Fibroblast of lung (primary cell): ENCODE measurements at places on chromosomes 7 and 10. TPM values are rescaled to one million over a fixed set of nuclear protein-coding genes. Genes with fewer than 3 reads are reported as not detected.

DNA sequence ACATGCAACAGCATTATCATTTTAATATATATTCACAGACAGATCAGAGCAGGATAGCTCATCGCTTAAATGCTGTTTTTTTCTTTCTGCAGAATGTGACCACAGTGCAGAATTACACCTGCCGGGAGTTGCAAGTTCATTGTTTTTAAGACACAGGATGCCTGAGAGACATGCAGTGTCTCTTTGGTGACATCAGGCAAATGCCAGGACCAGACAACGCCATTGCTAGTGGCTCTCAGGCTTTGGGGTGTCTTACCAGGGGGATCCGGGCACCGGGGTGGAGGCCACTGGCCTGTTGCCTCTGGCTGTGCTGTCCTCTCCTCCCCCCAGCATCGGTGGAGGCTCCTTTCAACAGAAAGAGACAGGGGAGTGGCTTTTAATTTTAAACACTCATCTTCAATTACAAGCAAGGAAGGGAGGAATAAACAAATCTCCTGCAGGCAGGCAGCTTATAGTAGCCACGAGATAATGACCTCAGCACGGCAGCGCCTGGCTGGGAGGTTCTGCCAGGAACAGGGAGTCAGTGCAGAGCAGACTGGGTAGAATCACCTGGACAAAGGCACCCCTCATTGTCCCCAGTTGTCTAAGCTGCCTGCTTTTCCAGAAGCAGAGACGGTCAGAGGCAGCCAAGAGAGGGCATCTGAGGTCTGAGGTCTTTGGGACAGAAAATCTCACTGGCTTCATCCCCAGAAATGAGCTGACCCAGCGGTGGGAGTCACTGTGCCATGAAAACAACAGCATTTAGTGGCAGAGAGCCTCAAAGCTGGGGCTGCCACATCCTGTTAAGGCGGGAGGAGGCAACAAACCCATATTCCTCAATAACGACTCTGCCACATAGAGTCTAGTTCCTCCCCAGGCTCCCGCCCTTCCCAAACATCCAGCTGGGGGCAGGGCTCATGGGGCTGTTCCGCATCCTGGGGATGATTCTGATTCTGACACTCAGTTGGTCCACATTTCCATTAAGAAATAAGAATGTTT, 148.4 kb downstream of the TCERG1L start:
- no peak for DNase-seq

DNA sequence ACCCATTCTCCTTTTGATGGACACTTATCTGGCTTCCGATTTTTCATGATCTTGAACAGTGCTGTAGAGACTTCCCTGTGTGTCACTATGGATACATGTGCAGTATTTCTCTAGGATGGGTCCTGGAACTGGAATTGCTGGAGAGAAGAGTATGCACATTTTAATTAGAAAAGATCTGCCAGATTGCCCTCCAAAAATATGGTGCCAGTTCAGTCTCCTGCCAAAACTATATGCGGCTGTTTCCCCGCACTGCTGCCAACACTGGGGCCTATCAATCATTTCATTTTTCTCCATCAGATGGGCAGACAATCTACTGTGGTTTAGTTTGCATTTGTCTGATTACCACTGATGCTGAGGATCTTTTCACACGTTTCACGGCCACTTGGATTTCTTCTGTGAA, 105.0 kb downstream of the SH2D4B start:
- DNase-seq = no peak

GRCh38 chr7:18206331-18206730, 178.7 kb upstream of the PRPS1L1 start:
- no peak for DNase-seq

DNA sequence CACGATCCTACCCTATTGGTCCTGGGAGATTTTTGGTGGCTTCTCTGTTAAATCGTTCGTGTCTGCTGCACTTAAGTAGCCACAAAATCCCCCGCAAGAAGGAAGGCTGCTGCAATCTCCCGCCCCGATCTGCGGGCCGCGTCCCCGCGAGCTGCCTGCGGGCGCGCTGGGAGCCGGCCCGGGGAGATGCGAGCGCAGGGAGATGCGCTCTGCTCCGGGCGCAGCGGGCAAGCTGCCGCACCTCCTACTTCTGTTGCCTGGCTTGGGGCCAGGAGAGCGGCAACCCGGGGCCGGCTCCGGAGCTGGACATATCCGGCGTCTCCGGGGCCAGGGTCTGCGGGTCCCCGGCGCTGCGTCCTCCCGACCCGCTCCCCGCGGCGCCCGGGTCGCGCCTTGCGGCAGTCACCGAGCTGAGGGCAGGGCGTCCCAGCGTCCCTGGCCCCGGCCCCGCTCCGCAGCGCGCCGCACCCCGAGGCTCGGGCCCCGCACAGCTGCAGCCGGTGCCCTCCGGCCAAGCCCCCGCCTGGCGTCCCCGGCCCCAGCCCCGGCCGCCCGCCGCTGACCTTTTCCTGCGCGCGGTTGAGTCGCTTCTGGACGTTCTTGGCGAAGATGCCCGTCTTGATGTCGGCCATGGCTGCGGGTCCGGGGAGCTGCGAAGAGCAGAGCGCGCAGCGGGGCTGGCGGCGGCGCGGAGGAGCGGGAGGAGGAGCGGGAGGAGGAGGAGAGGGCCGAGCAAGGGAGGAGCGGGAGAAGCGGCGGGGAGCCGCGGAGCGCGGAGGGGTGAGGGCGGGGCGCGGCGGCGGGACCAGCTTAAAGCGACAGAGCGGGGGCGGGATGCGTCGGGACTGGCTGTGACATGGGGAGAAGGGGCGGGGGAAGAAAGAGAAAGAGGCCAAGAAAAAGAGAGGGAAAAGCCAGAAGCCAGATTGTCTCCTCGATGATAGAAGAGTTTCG, at the start of gene AMPH:
TSS of gene AMPH (minus strand) at position 654 of the 954 bp plus-strand sequence. CDS start at position 632, 22 bp downstream.
- DNase-seq = peak; percentile 53

GRCh38 chr10:120262857-120263547, 194.0 kb upstream of the PLPP4 start:
- DNase-seq = no peak

DNA sequence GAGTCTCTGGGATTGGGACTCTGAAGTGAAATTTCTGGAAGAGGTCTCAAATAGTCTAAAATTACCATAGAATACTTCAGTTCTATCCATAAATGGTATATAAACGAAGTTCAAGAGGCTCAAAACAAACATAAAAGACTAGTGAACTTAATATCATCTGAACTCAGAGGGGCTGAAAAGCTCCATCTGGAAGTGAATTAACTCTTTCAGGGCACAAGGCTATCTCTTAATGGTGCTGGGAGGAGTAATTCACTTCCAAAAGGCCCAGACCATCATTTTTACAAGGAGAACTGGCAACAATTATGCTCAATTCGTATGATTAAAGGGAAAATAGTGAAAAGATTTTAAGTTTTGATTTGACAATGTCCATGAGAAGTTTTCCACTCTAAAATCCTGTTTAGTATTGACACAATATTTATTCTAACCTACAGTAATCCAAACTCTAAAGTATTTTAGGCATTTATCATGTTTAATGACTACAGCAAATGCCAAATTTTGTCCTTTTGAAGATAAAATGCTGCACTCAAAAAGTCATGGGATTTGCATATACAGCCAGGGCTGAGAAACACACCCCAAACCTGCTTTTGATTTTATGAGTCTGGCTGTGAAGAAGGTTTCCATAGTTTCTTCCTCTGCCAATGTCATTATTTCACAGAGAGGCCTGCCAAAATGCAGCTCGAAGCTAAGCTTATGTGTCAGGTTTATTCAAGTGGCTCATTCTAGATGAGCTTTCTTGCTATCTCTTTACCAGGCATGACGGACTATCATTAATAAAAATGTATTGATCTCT, 143.9 kb downstream of the HIBADH start:
- no peak for DNase-seq

DNA sequence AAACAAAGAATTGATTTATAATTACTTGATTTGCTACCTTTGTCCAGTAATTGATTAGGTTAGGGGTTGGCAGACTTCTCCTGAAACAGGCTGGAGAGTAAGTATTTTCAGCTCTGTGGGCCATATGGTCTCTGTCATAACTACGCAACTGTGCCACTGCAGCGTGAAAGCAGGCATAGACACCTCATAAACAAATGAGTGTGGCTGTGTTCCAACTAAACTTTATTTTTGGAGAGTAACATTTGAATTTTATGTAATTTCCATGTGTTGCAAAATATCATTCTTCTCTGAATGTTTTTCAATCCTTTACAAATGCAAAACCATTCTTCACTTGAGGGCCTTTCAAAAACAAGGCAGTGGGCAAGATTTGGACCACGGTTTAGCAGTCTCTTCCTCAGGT, 76.9 kb downstream of the GALNT17 start:
- DNase-seq = no peak

DNA sequence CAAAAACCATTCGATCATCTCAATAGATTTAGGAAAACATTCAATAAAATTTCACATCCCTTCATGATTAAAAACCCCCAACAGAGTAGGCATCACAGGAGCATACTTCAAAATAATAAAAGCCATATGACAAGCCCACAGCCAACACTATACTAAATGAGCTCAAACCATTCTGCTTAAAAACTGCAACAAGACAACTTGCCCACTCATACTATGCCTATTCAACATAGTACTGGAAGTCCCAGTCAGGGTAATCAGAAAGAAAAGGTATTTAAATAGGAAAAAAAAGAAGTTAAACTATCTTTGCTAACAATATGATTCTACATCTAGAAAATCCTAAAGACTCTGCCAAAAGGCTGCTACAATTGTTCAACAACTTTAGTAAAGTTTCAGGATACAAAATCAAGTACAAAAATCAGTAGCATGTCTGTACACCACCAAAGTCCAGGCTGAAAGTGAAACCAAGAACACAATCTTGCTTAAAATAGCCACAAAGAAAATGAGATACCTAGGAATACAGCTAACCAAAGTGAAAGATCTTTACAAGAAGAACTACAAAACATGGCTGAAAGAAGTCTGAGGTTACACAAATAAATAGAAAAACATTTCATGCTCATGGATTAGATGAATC, 882.6 kb downstream of the GRM8 start:
- DNase-seq = no peak

DNA sequence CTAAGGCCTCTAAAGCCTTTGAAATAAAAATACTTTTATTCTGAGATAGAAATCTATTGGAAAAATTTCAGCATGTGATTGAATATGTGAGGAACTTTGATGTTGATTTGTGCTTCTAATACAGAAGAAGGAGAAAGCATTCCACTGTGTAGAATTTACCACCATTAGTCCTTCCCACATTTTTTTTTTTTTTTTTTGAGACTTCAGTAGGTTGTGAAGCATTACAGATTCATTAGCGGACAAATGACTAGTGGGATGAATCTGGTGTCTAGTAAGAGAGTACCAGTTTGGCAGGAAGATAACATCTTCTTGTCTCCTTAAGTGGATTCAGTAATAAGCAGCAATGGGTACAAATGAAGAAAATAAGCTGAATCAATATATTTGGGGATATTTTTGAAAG, 95.5 kb downstream of the ANKRD30A start:
- DNase-seq = no peak

DNA sequence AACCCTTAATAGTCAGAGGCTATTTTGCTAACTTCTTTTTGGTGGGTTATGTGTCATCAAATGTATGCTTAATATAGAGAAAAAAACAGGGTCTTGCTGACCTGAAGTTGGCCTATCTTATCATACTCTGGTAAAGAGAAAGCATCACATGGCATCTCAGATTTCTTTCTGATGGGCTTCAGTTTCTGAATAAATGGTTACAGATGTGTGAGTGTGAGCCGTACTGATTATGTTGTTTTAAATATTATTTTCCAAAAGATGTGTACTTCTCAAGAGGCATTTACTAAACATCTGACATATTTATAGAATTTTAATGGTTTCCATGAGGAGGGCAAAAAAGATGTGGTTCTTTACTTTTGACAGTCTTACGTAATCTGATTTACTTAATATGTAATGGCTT, 28.4 kb downstream of the BBS9 start:
- DNase-seq = peak; percentile 9

GRCh38 chr7:118949031-118949430, 724.5 kb downstream of the ANKRD7 start:
- peak; percentile 44 for DNase-seq

DNA sequence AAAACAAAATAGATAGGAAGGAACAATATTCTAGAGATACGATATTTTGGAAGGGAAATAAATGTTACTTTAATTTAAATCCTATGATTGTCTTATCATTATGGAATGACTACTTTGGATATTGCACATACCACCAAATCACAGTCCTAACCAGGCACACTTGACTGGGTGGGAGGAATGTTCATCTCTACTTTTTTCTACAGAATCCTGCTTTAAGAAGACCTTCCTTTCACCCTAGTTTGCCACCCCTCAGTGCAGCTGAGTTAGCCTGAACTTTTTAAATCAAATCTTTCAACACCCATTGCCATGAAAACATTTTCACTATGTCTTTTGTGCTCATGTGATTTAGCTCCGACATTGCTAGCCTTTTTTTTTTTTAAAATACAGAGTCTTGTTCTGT, 38.1 kb downstream of the RELN start:
- DNase-seq = no peak

- DNase-seq = no peak
Measured at GRCh38 chr10:88899886-88900285, 19.8 kb downstream of the STAMBPL1 start.

- no peak for DNase-seq
Measured at GRCh38 chr7:110507832-110508231, 583.1 kb upstream of the LRRN3 start.

- no peak for DNase-seq
Measured at GRCh38 chr10:80741278-80741677, 203.6 kb downstream of the SH2D4B start.

DNA sequence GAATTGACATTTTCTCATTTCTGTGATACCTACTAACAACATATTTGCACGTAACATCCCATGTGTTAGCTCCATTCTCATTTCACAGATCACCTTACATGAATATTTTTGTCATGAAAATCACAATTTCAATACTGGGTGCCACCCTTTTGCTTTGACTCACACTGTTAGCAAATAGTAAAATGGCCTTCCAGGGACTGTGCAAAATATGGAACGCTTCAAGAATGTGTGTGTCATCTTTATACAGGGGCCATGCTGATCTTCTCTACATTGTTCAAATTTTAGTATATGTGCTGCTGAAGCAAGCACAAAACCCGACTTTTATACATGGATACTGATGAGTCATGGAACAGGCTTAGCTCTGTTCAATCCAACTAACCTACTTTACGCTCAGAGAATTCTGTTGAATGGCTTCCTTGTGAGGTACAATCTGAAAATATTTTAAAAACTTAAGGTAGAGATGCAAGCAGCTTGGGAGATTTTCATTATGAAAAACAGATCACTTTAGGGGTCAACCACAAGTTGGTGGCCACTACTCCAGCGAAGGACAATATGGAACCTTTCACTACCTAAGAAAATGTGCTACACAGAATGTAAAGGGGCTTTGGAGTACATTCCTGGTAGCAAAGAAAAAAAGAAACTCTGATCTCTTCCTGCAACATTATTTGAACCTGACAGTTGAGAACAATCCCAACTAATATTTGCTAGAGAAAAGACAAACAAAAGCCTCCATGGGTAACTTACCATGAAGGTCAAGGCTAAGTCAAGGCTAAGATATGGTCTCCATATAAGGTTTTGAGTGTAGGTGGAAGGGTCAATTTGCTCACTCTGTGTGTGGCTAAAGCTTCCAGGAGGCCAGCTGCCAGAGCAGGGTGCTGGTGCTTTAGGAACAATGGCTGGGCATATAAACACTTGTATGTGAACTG, 11.9 kb downstream of the ANKRD26 start:
- no peak for DNase-seq

FRA10AC1 gene
- total RNA-seq = 6.9 and 9.4 TPM in 2 replicates

PAPOLB gene
- total RNA-seq = under 0.01 TPM in 2 replicates

ARMC3 gene
- total RNA-seq = not detected in 2 replicates

RHOBTB1 gene
- total RNA-seq = 19.8 TPM in 2 replicates

FAM237B gene
- under 0.01 TPM in 1 of 2 replicates, not detected in the other for total RNA-seq

CHN2 gene
- total RNA-seq = 0.33 and 1.3 TPM in 2 replicates

EPHA1 gene
- under 0.01 and 0.26 TPM in 2 replicates for total RNA-seq

ASAH2 gene
- total RNA-seq = 0.51 and 0.99 TPM in 2 replicates

WASHC2A gene
- total RNA-seq = 62.9 and 64.2 TPM in 2 replicates

NKX1-2 gene
- total RNA-seq = not detected in 2 replicates

RELN gene
- total RNA-seq = 0.33 and 1.8 TPM in 2 replicates
